ENCODE measurements at places on chromosomes 1 and 21. TPM values are rescaled to one million over a fixed set of nuclear protein-coding genes. Genes with fewer than 3 reads are reported as not detected.

DNA sequence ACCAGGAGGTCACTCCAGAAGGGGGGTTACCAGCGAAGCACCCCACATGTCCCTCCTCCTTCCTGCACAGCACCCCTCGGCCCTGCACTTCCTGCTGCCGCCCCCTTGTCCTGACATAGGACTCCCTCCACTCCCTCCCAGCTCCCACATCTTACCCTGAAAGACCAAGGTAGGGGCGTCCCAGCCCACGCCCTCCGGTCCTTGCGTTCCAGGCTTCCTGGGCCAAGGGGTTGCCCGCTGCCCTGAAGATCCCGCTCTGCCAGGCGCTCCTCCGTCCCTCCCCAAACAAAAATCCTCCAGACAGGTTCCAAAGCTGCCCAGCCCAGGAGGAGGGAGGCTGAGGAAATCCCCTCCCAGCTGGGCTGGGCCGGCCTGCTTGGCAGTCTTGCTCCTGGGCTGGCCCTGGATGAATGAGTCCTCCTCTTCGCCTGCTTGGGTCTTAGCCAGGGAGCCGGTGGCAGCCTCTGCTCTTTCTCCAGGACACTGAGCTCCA lies at the start of gene RHBDL2:
Gene RHBDL2, minus strand, starts transcription at position 304 of the 493 bp plus-strand sequence. CDS start 22,618 bp downstream, outside the sequence.
- H3K36me3 ChIP-seq, result no peaks in the 10 kb centered on the region
- H3K27ac ChIP-seq, result peak within 1 kb of the TSS; percentile 76
- peak within 1 kb of the TSS; percentile 45 for H3K4me3 ChIP-seq
- H3K27me3 ChIP-seq, result no peaks in the 10 kb centered on the region
- peaks cover 17% of the 10 kb centered on the region for H3K4me1 ChIP-seq
- peak; percentile 88 for DNase-seq

DNA sequence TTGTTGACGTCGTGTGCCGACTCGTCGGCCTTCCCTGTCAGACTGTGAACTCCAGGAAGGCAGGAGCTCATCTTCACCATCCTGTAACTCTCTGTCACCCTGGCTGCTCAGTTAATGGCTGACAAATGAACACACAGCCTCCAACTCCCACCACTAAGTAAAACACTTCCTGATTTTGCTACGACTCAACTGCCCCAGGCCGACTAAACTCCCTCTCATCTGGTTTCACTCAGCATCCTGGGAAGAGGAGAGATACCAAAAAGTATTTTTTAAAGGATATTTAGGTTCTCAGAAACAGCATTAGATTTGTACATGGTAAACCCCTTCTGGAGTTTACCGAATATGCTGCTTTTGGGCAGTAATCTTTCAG lies 18.2 kb upstream of the LHX4 start:
- H3K27ac ChIP-seq, result no peak overlapping the region
- peaks cover 18% of the 10 kb centered on the region for H3K27me3 ChIP-seq
- no peak overlapping the region for H3K4me3 ChIP-seq
- H3K4me1 ChIP-seq, result no peaks in the 10 kb centered on the region

GRCh38 chr1:152824964-152825363 lies 2.3 kb upstream of the LCE1A start:
- no peak for DNase-seq
- H3K4me3 ChIP-seq, result no peak overlapping the region
- H3K4me1 ChIP-seq, result no peaks in the 10 kb centered on the region
- H3K36me3 ChIP-seq, result no peaks in the 10 kb centered on the region
- H3K27ac ChIP-seq, result no peak overlapping the region

- peaks cover 6% of the 10 kb centered on the region for H3K4me1 ChIP-seq
- no peak overlapping the region for H3K4me3 ChIP-seq
- H3K36me3 ChIP-seq, result no peaks in the 10 kb centered on the region
- no peaks in the 10 kb centered on the region for H3K27me3 ChIP-seq
- H3K27ac ChIP-seq, result no peak overlapping the region
- DNase-seq, result no peak
Measured at GRCh38 chr1:50930965-50931737, 28.9 kb downstream of the FAF1 start.

Gene LCE6A
- total RNA-seq, result not detected

Gene MASP2
- not detected for total RNA-seq

Gene SMG7
- 27.0 TPM for total RNA-seq
